Natural killer cell treated with Interleukin-12 subunit alpha and Interleukin-12 subunit beta and Interleukin-15 and Interleukin-18, amount 100 ng/mL, for 72 hours (primary cell): ENCODE measurements at places on chromosomes 3 and 15. TPM values are rescaled to one million over a fixed set of nuclear protein-coding genes. Genes with fewer than 3 reads are reported as not detected.

- H3K27me3 ChIP-seq = peaks cover 8% of the 10 kb centered on the region
- no peak for DNase-seq
- no peak overlapping the region for H3K27ac ChIP-seq
- H3K4me3 ChIP-seq = no peak overlapping the region
Measured at GRCh38 chr3:10417847-10418246, 87.5 kb downstream of the ATP2B2 start.

GRCh38 chr15:99895189-99895955 lies 162.1 kb upstream of the LYSMD4 start:
- no peak overlapping the region for H3K27ac ChIP-seq
- DNase-seq = no peak
- H3K27me3 ChIP-seq = peaks cover 8% of the 10 kb centered on the region
- H3K4me3 ChIP-seq = no peak overlapping the region

GRCh38 chr15:61621146-61621545 lies 392.0 kb upstream of the RORA start:
- H3K36me3 ChIP-seq = no peaks in the 10 kb centered on the region
- H3K27ac ChIP-seq = no peak overlapping the region
- no peaks in the 10 kb centered on the region for H3K4me1 ChIP-seq
- H3K4me3 ChIP-seq = no peak overlapping the region
- H3K27me3 ChIP-seq = peaks cover 23% of the 10 kb centered on the region
- DNase-seq = no peak

ARHGAP11A gene
- total RNA-seq = 108 TPM

- no peak overlapping the region for H3K4me3 ChIP-seq
- H3K27ac ChIP-seq = no peak overlapping the region
- no peak for DNase-seq
- H3K4me1 ChIP-seq = peaks cover 37% of the 10 kb centered on the region
- H3K27me3 ChIP-seq = no peaks in the 10 kb centered on the region
Measured at GRCh38 chr15:99275525-99276128, 24.3 kb downstream of the LRRC28 start.

DNA sequence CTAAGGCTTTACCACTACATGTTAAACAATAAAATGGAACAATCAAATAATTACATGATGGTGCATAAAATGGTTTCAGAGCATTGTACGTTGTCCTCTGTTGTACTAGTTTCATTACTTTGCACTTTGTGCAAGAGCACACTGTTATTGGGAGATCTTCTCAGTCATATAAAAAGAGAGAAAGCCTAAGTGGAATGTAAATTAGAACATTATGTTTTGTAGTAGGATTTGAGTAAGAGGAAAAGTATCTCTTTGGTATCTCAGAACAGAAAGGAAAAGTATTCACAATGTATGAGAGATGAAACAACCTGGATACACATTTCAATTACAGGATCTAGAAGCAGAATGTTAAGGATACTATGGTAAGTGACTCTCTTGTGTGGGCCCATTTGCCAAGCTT lies 26.9 kb upstream of the PLSCR2 start:
- H3K4me1 ChIP-seq = peaks cover 11% of the 10 kb centered on the region
- DNase-seq = no peak
- peaks cover 13% of the 10 kb centered on the region for H3K36me3 ChIP-seq
- H3K4me3 ChIP-seq = no peak overlapping the region
- H3K27ac ChIP-seq = no peak overlapping the region

DNA sequence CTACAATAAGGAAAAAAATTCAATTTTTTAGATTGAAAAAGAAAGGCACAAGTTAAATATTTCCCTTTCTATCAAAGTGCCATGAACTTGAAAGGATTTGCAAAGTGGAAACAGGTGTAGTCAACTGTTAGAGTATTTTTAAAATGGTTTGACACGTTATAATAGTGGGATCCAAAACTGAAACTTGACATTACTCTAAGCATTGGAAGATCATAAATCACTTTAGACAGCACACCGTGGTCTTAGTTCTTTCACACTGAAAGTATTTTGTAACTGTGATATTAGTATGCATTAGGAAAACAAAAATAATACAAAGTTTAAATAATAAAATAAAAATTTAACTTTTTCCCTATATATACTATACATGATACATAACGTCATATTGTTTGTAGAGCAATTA lies 933.1 kb downstream of the EPHA3 start:
- DNase-seq = no peak
- H3K36me3 ChIP-seq = no peaks in the 10 kb centered on the region
- no peaks in the 10 kb centered on the region for H3K4me1 ChIP-seq
- H3K4me3 ChIP-seq = no peak overlapping the region
- H3K27me3 ChIP-seq = no peaks in the 10 kb centered on the region

DNA sequence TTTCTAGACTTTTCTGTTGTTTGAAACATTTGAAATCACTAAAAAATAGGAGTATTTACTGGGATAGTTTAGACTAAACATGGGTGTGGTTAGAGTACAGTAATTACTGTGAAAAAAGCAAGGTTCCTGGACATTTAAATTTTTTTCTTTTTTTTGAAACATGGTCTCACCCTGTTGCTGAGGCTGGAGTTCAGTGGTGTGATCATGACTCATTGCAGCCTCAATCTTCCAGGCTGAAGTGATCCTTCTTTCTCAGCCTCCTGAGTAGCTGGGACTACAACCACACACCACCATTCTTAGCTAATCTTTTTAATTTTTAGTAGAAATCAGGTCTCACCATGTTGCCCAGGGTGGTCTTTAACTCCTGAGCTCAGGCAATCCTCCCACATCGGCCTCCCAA lies 20.4 kb upstream of the CELF6 start:
- H3K36me3 ChIP-seq = peaks cover 5% of the 10 kb centered on the region
- H3K4me1 ChIP-seq = no peaks in the 10 kb centered on the region
- H3K27me3 ChIP-seq = no peaks in the 10 kb centered on the region
- no peak overlapping the region for H3K27ac ChIP-seq

DNA sequence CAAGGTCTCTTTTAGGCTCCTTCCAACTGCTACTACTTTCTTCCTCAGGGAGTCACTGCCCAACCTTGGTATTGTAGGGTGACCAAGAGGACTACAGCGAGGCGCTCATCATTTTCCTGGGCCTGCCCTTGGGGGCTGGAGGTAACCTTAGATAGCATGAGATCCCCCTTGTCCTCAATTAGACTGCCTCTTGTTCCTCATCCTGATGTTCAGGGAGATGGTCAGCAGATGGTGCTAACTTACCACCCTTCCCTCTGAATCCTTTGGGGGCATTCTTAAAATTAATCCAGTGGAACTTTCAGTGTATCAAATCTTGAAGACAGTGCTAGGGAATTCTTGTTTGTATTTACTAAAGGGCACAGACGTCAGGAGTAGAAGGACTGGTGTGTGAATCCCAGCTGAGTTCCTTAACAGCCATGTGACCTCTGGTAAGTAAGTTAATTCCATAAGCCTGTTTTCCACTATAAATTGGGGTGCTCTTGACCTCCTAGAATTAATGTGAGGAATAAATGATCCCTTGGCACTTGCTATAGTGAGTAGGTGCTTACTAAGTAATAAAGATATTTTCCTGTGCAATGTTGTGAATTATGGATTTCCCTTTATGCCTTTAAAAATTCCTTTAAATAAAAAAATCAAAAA lies 4.1 kb upstream of the CLPX start:
- H3K27me3 ChIP-seq = no peaks in the 10 kb centered on the region
- H3K4me1 ChIP-seq = peaks cover 7% of the 10 kb centered on the region
- no peak for DNase-seq
- H3K4me3 ChIP-seq = no peak overlapping the region
